Aorta (tissue), 5 donors: ENCODE measurements at places on chromosomes 11 and 22.

GRCh38 chr11:95301474-95301873 lies 70.5 kb upstream of the SESN3 start:
- no peak for DNase-seq

GRCh38 chr11:120908461-120909181 lies 115.3 kb upstream of the TBCEL start:
- DNase-seq, result no peak

DNA sequence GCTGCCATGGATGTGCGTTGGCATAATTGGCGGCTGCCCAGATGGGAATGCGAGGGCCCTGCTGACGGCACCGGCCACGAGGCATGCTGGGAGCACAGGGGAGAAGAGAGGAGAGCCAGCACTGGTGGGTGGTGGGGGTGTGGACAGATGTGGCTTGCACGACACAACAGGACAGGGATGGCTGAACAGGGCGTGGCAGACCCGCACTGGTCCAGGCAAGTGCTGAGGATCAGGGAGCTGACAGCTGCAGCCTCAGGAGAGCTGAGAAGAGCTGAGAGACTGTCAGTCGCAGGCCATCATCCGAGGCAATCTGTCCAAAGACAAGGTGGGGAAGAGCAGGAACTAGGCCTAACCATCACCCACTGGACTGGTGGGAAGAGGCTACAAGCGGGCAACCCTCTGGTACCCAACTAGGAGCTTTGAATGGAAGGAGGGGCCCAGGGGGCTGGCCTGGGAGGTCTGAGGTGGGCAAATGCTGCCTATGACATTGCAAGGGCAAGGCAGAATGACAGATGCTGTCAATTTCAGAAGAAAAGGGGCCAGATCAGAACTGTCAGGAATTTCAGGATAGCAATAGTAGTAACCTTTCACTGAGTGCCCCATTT lies 2.4 kb downstream of the GNB1L start:
- peak; percentile 55 for DNase-seq

- DNase-seq, result peak; percentile 51
These were observed 1.4 kb downstream of the PCSK7 start for GRCh38 chr11:117230286-117230961.

DNA sequence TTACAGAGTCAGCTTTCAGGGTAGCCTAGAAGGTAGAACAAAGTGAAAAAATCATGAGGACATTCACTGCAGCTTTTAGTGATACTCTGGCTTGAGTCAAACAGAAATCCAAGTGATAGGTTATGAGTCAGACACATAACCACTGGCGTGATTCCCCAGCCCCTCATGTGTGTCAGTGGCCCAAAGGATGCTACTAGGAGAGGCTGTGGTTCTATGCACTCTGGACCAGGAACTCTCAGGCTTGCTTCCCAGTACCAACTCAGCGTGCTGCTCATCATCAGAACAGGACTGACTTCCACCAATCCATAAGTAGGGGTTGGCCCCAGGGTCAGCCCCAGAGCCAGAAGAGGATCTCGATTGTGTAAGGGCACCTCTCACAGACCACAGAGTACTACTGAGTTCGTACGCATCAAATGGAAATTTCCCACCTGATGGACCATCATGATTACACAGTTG lies 116.8 kb downstream of the MED15 start:
- DNase-seq, result no peak

- DNase-seq, result no peak
These were observed 533.1 kb upstream of the TENM4 start for GRCh38 chr11:79973721-79974617.

DNA sequence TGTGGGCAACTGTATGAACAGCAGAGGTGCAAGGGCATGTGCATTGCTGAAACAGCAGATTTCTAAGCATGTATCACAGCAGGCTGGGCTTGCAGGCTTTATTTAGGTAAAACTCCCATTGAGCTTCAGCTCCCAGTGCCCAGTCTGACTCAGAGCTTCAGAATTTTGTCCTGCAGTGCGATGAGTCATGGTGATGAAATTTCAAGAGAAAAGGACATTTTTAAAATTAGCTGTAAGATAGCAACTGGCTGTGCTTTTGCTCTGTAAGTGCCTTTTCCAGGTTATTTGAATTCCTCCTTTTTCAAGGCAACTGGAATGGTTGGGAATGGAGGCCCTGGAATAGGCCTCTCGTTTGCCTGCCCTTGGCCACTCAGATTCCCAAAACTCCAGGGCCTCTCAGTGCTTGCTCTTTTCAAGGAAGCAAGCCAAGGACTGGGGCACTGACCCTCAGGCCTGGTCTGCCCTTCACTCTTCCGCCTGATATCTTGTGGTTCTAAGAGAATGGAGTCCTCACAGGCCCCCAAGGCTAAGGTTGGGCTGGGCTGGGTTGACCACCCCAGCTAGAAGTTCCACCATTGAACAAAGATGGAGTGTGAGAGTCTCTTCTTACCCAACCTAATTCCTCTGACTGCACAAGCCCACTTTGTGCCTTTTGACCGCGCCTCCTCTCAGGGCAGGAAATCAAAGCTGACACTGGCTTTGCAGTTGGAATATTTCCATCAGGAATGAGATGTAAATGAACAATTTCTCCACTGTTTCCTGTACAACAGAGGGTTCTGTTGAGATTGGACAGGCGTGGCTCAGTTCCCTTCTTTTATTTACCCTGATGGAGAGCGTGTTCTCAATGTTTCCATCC lies 59.5 kb upstream of the PRSS23 start:
- DNase-seq, result no peak
